ENCODE measurements at places on chromosomes 3 and 15.

- no peak for DNase-seq
These were observed 810 bp upstream of the THRB start for GRCh38 chr3:24495326-24495994.

GRCh38 chr3:24166515-24166914 lies 221.4 kb downstream of the NR1D2 start:
- DNase-seq: no peak

DNA sequence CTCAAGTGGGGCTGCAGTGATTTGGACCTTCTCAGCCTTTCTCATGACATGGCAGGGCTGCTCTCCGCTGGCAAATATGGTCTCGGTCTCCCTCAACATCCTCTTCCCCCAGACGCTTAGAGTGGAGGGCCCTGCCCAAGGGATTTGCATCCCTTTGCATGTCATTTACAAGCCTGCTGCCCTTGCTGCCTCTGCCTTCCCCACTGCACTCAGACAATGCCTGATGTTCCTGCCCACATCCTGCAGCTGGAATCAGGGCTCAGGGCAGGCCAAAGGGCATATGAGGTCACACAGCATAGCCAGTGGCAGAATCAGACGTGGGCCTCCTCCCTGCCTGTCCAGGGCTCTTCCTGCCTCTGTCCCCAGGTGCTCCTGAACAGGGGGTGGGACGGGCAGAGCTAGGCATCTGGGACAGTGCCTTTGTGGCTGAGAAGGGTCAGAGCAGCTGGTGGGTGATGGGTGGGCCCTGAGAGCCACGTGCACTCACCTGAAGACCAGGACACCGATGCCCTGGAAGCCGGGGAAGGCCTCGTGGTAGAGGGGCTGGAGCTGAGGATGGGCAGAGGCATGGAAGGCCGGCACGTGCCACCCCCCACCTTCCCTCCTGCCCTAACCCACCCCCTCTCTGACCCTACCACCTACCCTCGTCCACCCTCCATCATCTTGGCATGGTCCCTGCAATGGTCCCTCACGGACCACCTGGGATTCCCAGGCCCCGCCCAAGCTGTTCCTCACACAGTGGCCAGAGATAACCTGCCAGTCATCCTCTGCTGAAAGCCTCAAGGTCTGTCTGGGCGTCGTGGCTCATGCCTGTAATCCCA lies 27.4 kb upstream of the GOLGA6C start:
- DNase-seq: no peak

DNA sequence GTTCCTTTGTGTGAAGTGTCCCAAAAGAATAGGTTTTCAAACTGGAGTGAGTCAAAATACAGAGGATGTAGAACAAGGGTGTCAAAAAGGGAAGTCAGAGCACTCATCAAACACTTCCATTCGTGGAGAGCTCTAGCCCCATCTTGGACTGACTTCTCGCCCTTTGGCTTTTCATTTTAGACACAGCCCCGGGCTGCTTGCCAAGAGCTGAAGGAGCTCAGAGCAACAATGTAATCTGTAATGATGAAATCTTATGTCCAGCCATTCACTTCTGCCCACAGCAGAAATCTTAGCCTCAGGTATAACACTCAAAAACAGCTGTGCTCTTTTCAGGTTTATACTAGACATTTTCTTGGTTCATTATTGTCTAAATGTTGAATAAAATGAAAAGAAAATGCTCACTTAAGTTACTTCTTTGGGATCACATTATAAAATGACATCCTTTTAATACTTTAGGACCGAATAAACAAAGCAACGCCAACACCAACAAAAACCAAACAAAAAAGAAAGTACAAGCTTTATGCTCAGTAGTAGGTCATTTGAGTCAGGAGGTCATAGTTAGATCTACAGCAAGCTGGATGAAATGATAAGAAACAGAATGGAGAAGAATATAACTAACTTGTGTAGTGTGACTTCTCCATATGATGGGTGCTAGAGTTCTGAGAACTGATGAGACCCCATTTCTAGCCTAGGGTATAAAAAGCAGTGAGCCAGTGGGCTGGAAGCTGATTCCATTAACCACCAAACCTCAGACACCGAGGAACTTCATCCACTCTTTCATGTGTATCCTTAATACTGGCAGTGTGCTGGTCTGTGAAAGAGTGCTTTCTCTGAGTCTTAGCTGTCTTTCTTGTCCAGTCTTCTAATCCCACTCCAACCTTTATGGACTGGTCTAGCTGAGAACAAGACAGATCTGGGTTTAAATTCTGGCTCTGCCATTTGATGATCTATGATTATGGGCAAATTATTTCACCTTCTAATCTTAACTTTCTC lies 131.8 kb upstream of the SLC7A14 start:
- no peak for DNase-seq

DNA sequence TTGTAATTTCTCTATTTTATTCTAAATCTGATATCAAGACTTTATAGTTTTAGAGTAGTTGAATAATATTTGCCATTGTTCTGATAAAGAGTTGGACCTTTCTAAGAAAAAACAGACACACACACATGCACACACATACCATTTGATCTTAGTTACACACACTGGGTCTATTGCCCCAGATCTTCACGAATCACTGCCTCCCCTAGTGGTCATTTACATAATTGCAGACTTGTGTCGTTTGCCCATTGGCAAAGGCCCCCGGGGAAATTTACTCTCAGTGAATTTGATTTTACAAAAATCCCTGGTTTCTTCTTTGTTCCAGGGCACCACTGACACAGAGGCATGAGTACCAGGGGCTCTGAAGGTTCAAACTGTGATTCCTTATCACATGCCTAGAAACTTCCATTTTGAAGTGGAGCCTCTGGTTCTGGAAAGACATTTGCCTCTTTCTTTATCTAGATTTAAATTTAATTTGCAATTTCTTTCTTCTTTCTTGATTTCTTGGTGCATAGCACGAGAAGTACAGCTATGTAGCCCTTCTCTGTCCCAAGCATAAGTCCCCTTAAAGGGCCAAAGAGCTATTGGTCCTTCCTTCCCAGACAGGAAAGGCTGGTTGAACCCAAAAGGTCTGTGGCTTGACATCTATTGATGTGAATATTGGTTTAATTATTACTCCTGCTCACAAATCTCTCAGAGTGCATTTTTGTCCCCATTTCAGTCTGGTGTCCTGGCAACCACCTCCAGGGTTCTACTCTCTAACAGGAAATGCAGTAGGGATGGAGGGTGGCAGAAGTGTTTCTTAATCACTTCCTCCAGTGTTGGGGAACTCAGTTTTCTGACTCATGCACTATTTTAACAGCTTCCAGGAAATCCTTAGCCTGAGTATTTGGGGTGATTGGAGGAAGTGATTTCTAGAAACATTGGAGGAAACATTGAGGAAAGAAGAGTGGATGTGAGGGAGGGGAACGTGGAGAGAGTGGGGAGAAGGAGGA lies 32.4 kb upstream of the SLC6A11 start:
- DNase-seq: no peak

DNA sequence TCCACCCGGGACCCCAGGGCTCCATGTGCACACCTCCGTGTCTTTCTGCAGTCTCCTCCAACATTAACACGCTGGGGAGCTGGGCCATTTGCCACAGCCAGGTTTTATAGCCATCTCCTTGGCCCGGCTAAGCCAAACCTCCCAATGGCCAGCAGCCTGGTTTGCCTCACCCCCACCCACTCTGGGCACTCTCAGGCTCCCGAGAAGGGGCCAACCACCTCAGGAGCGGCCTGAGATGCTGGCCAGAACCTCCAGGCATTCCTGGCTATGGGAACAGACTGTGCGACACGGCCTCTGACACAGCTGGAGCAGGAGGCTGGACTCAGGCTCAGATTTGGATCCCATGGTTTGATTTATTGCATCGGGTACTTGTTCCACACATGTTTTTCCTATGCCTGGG lies 289.7 kb downstream of the RPLP1 start:
- DNase-seq: no peak

- peak; percentile 38 for DNase-seq
These were observed 7.5 kb downstream of the GNB5 start for GRCh38 chr15:52183562-52184173.

DNA sequence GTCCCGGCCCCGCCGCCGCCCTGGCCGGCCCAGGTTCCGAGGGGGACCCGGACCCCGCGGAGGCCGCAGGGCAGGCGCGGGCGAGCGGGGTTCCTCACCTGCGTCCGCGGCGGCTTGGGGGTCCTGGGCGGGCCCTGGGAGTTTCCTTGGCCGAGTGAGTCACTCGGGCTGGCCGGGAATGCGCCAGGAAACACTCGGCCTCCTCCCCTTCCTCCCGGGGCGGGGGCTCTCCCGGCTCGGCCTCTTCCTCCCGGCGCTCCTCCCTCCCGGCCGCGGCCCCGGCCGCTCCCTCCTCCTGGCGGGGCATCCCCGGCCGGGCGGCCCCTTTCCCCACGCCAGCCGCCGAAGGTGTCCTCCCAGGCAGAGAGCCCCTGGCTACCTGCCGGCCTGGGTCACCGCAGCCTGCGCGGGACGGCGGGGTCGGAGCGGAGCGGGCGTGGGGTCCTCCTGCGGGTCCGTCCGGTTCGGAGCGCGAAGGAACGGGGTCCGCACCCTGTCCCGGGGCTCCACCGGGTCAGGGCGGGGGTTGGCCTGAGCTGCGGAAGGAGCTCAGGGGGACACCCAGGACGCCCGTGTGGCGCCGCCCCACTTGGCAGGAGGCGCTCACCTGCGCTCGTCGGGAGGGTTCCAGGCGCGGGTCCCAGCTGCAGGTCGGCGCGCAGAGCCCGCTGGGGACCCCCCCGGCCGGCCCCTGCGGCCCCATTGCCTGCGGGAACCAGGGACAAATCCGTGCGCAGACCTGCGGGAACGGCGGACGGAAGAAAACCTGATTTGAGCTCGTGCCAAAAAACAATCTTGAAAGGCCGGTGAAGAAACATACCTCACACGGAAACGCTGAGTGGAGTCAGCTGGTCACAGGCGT lies at the start of gene CYFIP1:
TSS of gene CYFIP1 (minus strand) at position 180 of the 862 bp plus-strand sequence. CDS start 33,083 bp downstream, outside the sequence.
- peak; percentile 55 for DNase-seq

- DNase-seq: no peak
These were observed 73.2 kb downstream of the PRICKLE2 start for GRCh38 chr3:64152086-64152485.

DNA sequence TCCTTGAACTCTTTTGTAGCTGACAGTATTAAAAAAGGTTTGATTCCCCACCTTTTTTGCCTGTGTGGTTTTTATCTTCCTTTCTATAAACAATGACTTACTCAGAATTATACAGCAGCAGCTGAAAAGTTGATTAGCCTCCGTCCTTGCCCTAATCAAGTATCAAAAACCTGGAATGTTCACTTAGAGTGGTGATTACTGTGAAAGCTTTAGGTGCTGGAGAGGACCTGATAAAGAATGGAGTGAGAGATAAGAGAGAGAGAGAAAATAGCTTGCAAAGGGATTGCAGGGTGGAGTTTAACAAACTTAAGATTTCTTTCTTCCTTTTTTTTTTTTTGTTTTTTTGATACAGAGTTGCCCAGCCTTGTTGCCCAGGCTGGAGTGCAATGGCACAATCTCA lies 6.7 kb downstream of the CGNL1 start:
- no peak for DNase-seq

DNA sequence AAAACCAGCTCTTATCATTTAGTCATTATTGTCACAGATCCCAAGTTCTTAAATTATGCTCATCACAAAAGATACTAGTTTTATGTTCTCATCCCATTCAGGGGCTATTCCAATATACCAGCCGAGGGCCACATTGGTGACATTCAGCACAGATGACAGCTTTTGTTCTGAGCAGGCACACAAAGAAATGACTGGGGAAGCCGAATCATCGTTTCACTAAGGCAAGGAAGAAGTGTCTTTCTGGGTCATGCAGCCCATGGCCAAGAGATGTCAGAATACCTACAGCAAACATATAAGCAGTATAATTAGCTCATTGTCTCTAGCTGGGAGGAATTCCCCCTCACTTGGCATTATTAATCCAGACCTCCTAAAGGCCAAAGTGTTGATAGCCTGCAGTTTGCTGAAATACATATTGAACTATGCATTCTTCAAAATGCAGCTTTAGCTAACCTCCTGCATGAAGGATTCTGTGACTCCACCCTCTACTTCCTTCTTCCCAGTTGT lies 100.2 kb downstream of the CNTN4 start:
- no peak for DNase-seq

DNA sequence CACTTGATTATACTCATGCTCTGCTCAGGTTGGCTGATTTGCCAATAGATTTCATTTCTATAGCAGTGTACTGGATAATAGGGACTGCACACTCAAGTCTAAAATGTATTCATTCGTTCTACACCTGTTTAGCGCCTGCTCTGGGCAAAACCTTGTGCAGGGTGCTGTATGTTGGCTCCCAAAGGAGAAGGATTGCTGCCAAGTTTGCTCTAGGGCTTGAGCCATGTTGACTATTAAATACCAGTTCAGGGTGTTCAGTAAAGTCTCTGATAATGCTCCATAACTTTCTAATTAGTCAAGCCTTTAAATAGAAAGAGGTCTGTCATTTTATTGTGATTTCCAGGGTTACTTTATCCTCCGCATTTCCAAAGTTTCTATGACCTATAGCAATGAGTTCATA lies 470.2 kb downstream of the MAGI1 start:
- no peak for DNase-seq

DNA sequence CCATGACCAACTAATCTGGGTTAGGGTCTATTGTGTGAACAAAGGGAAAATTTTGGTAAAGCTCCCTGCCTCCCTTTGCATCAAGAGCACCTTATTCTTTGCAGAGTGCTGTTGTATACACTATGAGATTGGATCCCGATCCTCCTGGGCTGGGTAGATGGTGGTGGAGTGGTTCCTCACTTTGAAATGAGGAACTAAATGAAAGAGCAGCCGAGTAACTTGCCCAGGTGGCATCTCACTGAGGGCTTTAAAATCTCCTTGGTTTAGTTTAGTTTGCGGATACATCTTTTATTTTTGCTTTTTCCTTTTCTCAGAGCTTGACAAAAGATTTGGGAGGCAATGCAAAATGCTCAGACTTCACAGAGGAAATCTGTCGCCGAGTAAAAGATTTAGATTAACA lies 19.4 kb downstream of the IDH3A start:
- no peak for DNase-seq

DNA sequence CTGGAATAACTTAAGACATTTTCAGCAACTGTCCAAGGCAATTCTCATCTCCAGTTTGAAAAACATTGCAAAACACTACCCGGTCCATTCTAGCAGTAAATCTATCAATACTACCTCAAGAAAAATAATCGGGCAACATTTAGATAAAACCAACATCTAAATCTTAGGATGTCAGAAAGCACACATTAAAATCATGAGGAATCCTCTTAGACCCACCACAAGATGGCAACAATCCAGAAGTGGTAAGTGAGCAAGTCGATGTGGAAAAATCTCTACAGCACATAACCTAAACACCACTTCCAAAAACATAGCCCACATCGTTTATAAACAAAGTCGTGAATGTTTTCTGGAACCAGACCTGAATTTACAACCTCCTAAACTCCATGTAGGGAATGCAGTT lies 5.7 kb downstream of the PLCH1 start:
- no peak for DNase-seq

Measured in stimulated activated CD4-positive, alpha-beta T cell treated with anti-CD3 and anti-CD28 coated beads, Interleukin-2, amount 100 ng/mL, for 24 hours (primary cell).